Retina (tissue), 1 donor: ENCODE measurements at places on chromosomes 3 and 15.

GRCh38 chr15:84840741-84841429 lies 23.7 kb downstream of the ALPK3 start:
- DNase-seq, result no peak

DNA sequence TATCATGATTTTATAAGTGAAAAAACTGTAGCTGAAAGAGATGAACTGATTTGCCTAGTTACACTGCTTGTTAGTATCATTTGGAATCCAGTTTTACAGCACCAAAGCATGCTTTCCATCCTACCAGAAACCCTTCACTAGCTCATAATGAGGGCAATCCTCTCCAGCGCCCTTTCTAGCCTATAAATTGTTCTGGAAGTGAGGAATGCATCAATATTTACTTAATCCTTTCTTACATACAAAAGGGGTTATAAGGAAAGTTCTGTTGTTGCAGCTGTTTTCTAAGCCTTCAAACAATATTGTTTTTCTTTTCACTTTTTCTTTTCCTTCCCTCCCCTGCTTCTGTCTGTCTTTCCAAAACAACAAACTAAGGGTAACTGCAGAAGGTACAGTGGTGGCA lies 11.0 kb upstream of the PCCB start:
- no peak for DNase-seq

- DNase-seq, result no peak
These were observed 1.0 kb upstream of the CD200R1L start for GRCh38 chr3:112847692-112848091.

DNA sequence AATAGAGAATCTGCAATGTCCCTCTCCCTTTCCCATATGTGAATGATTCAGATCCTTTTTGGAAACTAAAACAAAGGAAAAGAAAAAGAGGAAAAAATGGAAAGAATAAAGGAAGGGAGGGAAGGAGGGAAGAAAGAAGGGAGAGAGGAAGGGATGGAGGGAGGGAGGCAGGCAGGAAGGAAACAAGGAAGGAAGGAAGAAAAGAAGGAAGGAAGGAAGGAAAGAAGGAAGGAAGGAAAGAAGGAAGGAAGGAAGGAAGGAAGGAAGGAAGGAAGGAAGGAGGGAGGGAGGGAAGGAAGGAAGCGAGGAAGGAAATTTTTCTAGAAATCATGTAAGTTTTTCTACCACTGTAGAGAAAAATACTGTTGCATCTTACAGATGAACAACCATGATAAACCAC lies 215.0 kb upstream of the CBLB start:
- no peak for DNase-seq

DNA sequence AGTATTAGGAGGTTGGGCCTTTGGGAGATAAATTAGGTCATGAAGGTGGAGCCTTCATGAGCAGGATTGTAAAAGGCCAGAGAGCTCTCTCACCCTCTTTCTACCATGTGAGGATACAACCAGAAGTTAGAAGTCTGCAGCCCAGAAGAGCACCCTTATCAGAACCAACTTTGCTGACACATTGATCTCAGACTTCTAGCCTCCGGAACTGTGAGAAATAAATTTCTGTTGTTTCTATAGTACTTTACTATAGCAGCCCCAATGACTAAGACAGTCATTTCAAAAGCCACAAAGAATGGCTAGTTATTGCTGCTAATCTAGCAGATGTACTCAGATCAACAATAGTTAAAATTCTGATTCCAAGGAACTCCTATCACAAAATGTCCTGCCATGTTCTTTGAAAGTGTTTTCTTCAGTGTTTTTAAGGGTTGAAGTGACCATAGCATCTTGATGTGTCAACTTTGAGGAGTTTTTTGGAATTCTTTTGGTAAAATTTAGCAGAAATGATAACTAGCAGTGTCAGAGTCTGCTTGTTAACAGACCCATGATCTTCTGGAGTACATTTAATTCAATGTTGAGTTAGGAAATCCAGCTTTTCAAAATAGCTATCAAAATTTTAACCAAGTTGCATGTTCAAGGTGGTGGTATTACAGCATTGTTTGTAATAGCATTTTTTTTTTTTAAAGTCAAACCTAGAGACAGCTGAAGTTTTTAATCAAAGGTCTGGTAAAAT lies 10.3 kb downstream of the DZIP3 start:
- DNase-seq, result no peak

DNA sequence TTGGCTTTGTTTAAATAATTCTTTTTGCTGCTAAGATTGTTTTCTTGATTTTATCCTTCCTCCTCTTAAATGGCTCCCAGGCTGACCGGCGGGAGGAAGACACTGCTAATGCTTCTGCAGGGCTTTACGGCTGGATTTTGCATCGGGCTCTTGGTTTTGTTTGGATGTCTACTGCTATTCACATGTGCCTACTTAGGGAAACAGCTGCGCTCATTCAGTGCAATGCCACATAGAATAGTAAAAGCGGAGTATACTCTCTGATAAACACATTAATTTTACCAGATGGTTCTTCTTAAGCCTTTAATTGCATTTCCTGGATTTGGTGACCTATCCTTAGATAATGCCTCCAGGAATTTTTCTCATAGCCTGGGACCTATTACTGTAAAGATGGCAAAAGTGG lies 146.6 kb downstream of the THSD4 start:
- no peak for DNase-seq

DNA sequence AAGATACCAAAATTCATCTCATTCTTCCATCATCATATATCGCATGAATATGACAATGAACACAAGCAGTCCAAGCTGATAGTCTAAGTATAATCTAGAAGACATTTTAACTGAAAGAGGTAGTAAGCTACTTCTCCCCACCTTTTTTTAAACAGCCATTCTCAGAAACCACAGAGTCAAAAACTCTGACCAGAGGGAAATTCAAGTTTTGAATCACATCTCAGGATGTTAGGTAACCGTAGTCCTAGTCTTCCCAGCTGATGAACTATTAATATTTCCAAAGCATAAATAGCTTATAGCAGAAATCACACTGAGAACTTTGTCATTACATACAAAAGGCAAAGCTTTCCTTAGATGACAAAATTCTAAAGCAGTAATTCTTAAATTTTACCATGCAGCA lies 25.8 kb downstream of the NPTN start:
- no peak for DNase-seq

GRCh38 chr15:48924528-48925393 lies 39.0 kb downstream of the SHC4 start:
- DNase-seq, result no peak

DNA sequence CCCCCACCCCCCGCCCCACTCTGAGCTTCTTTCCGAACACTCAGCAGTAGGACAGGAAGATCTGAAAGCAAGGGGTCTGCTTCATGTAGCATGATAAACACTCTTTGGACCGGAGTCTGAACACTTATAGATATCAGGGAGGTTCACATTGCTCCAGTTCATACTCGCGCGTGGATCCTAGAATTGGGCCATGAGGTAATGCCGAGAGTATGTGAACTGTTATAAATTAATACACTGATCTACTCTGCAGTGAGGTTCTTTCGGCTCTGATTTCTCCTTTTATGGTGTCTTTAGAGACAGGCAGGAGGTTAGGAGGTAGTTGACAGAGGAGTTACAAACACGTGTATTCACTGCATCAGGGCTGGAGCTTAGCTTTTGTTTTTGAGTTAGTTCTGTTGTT lies 223.0 kb downstream of the THSD4 start:
- DNase-seq, result no peak

DNA sequence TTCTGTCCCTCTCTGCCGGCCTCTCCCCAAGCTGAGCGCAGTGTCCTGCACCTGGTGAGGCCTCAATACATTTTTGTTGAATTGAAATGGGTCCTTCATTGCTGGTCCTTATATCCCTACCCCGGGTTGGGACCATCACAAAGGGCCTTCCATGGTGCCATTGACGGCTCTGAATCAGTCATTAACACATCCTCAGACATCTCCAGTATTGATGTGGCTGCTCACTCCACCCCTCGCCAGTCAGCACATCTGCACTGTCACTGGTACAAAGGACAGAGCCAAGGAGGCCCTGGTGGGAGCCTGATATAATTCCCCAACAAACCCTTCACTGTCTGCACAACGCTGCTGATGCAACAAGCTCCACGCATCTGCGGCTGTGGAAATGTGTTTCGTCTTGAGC lies 191.6 kb upstream of the TOPAZ1 start:
- no peak for DNase-seq

- DNase-seq, result no peak
These were observed 27.7 kb downstream of the PTX3 start for GRCh38 chr3:157464321-157464720.
